Stimulated activated CD8-positive, alpha-beta memory T cell treated with anti-CD3 and anti-CD28 coated beads, Interleukin-4, amount 100 ng/mL, for 4 hours (primary cell): ENCODE measurements at places on chromosomes 2 and 18.

DNA sequence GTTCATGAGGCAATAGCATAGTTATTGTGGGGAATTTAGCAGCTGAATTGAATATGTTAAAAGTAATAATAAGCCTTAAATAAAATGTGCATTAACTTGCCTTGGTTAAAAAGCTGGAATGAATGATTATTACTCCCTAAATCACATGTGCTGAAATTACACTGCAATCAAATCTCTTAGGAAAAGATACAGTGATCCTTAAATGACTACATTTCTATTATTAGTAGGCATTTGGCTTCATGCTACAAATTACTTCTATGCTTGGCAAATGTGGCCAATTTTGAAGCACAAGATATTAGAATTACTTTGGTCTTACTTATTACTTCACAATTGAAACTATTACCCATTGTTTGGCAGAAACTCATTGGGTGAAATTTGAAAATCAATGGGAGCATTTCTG is 5.4 kb downstream of the RND3 start:
- no peak for DNase-seq

- DNase-seq: no peak
Observed at GRCh38 chr2:118046634-118047210, 32.9 kb upstream of the CCDC93 start.

- DNase-seq: no peak
Observed at GRCh38 chr2:146437712-146438111, 1407.1 kb upstream of the ACVR2A start.

- DNase-seq: no peak
Observed at GRCh38 chr2:174716785-174717184, 47.5 kb downstream of the CHRNA1 start.

DNA sequence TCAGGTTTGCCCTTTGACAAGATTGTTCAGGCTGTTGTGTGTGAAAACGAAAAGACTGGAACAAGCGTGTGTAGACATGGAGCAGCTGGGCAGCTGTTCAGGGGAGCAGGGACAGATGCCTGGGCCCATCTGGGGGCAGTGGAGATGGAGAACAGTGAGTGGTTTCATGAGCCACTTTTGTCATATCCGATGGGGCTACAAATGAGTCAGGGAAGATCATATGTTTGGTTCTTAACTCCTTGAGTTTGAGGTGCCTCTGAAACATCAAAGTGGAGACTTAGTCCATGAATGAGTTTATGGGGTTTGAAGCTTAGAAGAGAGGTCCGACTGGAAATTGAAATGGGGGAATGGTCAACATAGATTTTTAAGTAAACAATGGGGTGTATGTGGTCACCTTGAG is 9.3 kb upstream of the PLB1 start:
- DNase-seq: no peak

DNA sequence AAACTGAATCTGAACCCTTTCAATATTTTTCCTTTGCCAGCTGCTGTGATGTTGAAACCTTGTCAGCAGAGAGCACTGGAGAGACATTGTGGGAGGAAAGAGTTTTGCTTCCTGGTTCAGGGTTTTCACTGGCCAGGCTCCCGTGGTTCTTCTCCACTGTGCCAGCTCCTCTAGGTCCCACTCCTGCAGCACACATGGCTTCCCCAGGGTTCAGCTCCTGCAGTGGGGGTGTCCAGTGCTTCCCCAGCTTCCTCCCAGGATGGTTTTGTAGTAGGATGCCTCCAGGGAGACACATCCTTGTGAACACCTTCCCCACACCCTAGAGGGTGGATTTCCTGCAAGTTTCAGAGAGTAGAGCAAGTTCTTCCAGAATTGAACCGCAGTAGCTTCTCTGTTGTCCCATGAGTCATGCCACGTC is 24.0 kb upstream of the SULT1C3 start:
- DNase-seq: no peak

- DNase-seq: no peak
Observed at GRCh38 chr2:128475427-128476211, 157.0 kb upstream of the HS6ST1 start.

DNA sequence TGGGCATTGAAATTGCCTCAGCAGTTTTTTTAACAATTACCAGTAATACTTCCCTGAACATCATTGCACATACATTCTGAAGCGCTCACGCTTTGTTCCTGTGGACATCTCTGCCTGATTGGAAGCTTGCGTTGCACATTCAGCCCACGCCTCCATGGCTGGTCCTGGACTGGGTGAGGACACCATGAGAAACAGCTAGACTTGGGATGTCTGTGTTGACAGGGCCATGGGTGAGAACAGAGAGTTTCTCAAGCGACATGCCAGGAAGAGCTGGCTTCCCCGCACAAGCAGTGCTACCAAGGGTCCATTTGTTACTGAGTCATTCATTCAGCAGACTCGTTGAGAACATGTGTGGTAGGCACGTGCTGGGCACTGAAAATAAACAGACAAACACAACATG is 166.3 kb downstream of the GBX2 start:
- no peak for DNase-seq

DNA sequence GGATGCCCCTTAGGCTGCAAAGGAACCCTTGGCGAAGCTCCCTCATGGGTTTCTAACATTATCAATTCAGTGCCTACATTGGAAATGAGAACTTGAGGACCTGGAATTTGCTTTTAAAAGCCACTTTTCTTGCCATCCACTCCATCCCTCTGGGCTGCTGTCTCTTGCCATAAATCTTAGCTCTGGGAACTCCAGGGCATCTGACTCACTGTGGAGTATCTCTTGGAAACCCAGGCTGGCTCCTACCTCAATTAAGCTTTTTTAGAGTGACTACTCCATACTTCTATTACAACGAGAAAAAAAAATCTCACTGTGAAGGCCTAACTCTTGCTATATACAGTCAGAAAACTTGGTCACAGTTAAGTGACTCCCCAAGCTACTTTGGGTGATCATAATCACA is 227.2 kb upstream of the SETBP1 start:
- DNase-seq: no peak

DNA sequence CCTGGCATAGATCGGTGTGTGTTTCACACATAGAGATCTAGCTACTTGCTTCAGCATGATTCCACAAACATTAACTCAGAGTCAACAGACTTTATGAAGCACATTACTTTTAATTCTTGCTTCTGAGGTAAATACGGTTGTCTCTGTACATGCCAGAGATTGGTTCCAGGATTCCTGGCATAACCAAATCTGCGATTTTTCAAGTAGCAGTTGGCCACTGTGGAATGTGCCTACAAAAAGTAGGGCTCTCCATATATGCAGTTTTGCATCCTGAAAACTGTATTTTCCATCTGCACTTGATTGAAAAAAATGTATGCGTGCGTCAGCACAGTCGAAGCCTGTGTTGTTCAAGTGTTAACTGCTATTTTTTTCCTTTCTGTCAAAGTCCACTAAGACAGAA is 85.0 kb downstream of the ZAP70 start:
- DNase-seq: no peak

GRCh38 chr18:703213-703967 is 9.0 kb downstream of the ENOSF1 start:
- no peak for DNase-seq

DNA sequence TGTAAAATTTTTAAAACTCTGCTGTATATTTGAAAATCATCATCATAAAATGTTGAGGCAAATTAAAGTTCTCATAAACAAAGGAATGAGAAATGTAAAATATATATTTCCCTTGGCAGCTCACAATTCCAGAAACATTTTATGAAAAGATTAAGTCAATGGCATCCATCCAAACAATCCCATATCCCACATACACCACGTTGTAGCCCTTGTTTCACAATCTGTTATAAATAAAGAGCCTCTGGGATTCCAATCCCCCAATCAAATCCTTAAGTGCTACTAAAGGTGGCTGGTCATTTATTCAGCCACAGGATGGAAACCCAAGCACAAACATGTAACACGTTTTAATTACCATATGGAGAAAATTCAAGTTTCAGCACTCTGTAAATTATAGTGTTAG is 51.7 kb downstream of the GFPT1 start:
- no peak for DNase-seq
